Uterine smooth muscle cell (primary cell): ENCODE measurements at places on chromosomes 1 and 21. TPM values are rescaled to one million over a fixed set of nuclear protein-coding genes. Genes with fewer than 3 reads are reported as not detected.

NBPF10 gene
- 3.4 and 5.4 TPM in 2 replicates for total RNA-seq

PALMD gene
- 0.37 and 0.55 TPM in 2 replicates for total RNA-seq

KCND3 gene
- under 0.01 and 0.25 TPM in 2 replicates for total RNA-seq

GPR37L1 gene
- total RNA-seq, result not detected in 2 replicates

GPR25 gene
- not detected in 2 replicates for total RNA-seq

PRKAB2 gene
- total RNA-seq, result 9.8 and 14.4 TPM in 2 replicates

BCAR3 gene
- 48.7 and 53.7 TPM in 2 replicates for total RNA-seq

S100A8 gene
- total RNA-seq, result not detected in 2 replicates

FCER1A gene
- not detected in 2 replicates for total RNA-seq
